ENCODE measurements at places on chromosomes 1 and 21.

DNA sequence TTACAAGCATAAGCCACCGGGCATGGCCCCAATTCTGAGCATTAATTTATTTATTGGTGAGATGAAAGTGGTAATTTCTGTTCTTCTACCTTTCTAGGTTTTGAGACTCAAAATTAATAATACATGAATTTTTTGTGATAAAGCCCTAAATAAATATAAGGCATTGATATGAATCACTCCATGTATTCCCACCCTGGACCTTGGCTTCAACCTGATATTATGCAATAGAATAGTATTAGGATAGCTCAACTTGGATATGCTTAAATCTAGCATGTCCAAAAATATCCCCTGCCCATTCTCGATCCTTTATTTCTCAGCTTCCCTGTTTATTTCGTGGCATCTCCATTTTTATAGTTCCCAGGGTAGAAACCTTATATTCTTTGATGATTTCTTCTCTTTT, 2.5 kb downstream of the AGL start:
- DNase-seq: no peak

GRCh38 chr1:172252321-172252720, 168.2 kb upstream of the C1orf105 start:
- DNase-seq: no peak

GRCh38 chr1:17669866-17670451, 85.2 kb upstream of the ACTL8 start:
- no peak for DNase-seq

- no peak for DNase-seq
Measured at GRCh38 chr1:184838504-184838951, 83.9 kb upstream of the EDEM3 start.

DNA sequence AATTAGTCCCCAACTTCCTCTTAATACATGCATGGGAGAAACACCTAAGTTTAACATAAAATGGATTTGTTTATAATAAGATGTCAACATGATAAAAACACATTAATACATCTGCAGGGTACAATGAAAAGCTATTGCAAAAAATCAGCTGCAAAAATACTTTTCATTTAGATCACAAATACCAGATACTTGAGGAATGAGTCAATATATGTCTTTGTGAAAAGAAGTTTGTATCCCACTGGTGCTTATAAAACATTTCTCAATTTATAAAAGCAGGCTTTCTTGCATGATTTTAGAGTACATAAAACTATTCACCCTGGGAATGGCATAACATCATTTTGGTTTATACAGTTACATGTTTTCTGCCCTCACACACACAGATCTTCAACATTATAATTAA, 18.6 kb upstream of the PRKAA2 start:
- no peak for DNase-seq

DNA sequence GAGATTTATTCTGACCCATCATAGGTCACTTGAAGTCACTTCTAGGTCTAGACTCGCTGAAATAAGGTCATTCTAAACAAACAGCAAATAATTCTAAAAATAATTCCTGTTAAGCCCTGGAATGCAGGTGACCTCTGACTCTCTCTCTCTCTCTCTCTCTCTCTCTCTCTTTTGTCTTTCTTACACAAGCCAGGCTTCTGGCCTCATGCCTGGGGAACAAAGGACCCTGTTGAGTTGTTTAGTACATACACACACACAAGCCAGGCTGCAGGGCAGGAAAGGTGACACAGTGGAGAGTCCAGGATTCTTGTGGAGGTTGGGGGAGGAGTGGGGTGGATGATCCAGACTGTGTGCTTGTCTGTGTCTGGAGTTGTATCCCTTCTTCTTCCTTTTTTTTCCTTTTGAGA, 4.0 kb upstream of the MEX3A start:
- DNase-seq: no peak

DNA sequence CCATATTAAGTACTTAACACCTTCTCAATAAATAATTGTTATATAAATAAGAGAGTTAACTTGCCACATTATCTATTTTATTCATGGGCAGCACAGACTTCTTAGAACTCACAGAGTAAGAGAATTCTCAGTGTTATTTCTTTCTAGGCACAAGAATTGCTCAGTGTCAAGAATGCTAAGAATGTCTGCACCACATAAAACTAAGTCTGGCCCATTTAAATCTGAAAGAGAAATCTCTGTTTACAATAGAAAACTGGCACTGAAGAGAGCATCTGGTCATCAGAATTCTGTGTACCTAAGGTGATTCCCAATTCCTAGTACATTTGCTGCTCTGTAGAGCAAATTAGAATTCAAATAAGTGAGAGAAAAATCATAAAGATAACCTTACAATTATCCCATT, 3.8 kb downstream of the OR10K2 start:
- no peak for DNase-seq

GRCh38 chr1:118987468-118988185, 516 bp downstream of the TBX15 start:
- DNase-seq: no peak

- no peak for DNase-seq
Measured at GRCh38 chr1:235525314-235525713, 21.1 kb upstream of the B3GALNT2 start.

- no peak for DNase-seq
Measured at GRCh38 chr1:20124456-20125057, 5.2 kb upstream of the PLA2G2D start.

- DNase-seq: no peak
Measured at GRCh38 chr1:50208756-50209155, 100.0 kb downstream of the ELAVL4 start.

All from naive B cell (primary cell).